ENCODE measurements at places on chromosomes 3 and 15.
A peak's percentile ranks its signal among the peaks of the same experiment; 100 is the strongest.

GRCh38 chr3:55664387-55664786 is 177.3 kb upstream of the WNT5A start:
- no peak for DNase-seq

GRCh38 chr3:38003371-38003816 is 12.8 kb downstream of the VILL start:
- DNase-seq, result no peak

GRCh38 chr3:61812085-61812484 is 250.7 kb downstream of the PTPRG start:
- DNase-seq, result no peak

- no peak for DNase-seq
These were observed 10.6 kb downstream of the ANKUB1 start for GRCh38 chr3:149781741-149782140.

GRCh38 chr3:168260859-168261258 is 165.1 kb upstream of the GOLIM4 start:
- DNase-seq, result no peak

DNA sequence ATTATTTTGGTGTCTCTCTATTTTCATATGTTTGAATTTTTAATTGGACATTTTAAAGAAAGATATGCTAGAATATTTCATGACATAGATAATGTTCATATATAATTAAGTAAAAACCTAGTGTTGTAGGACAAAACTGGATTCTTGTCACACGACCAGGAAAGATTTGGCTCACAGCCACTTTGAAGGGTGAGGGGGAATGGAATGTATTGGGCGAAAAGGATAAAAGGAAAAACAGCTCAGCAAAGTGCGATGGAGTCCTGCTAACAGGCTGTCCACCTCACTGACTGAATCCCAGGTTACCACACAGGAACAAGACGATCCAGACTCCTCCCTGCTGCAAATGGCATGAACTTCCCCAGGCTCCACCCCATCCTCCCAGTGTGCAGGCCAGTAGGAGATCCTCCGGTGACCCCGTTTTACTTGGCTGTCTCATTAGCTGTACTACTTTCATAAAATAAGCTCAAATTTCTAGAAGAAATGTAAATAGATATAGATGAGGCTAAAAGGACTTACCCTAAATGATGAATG is 186.2 kb downstream of the CD47 start:
- DNase-seq, result no peak

- DNase-seq, result no peak
These were observed 8.5 kb upstream of the ILDR1 start for GRCh38 chr3:122030381-122031122.

DNA sequence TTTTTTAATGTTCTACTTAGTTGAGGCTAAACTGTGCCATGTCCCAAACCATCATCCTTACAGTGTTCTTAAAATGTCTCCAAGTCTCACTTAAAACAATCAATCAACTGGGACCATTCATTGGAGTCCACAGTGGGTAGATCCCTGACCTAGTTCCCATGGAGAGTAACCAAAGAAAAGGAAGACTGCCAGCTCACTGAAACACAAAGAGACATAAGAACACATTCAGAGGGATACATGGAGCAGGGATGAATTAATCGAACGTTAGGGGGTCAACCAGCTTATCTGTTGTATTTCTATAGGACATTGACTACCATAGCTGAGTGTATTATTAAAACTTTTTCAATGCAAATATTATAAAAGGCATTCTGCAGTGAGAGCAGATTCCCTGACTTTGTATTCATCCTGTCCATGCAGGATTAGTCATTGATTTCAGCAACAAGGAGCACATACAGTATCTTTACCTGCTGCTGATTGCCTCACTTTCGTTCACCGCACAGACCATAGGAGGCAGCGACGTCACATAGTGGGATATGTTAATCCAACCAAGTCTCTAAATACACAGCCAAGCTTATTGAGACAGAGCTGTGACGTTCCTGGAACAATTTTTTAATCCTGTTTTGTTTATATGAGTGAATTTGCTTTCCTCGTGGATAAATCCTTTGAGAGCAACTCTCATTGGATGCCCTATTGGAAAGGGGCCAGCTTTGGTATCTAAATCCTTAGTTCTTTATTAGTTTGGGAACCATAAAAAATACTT is 364.9 kb upstream of the RBMS3 start:
- peak; percentile 22 for DNase-seq

- DNase-seq, result no peak
These were observed 182.8 kb downstream of the TLE3 start for GRCh38 chr15:69914960-69915359.

DNA sequence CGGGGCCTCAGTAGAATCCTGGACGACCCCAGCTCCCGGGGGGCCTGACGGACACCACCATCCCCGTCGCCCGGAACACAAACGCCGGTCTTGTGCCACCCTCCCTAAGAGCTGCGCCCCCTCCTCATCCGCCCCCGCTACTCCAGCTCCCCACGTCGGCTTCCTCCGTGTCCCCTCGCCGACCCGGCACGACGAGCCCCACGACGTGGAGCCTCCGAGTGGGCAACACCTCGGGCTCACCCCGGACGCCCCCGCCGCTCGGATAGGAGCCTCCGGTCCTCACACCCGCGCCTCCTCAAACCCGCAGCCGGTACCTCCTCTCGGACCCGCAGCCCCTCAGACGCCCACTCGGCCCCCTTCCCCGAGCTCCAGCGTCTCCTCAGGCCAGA is 525 bp downstream of the NPTN start:
- no peak for DNase-seq

DNA sequence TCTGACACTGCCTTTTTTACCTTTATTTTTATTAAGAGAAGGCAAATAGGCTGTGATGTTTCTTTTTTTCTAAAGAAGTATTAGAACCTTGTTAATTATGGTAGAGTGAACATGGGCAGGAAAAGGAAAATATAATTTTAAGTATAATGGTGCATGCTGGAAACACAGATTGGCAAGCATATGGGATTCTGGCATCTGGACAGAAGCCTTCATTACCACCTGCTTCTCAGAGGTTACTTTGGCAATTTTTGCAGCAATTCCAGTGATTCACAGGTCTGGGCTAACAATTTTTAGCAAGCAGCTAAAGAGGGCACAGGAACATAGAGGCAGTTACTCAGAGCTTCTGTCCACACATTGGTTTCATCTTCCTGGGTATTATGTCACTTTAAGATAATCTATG is 258.3 kb downstream of the DIPK2A start:
- no peak for DNase-seq

DNA sequence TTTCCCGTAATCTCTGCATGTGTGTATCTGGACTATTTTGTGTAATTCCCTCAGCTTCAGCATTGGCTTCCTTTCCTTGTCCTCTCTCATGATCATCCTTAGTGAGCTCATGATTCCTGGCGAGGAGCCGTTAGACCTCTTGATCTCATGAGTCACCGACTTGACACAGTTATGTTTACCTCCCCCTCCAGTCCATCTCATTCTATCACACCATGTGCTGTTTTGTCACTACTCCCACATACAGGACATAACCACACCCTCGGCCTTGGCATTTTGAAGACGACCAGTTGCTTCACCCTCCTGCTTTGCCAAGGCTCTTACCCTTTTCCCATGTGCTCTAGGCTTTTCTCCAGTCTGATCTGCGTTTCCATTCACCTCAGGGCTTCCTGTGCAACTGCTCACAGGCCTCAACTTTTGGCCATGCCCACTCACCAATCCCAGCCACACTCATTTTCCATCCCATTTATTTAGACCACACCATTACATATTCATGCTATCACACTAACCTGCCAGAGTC is 41.5 kb downstream of the CP start:
- peak; percentile 99 for DNase-seq

DNA sequence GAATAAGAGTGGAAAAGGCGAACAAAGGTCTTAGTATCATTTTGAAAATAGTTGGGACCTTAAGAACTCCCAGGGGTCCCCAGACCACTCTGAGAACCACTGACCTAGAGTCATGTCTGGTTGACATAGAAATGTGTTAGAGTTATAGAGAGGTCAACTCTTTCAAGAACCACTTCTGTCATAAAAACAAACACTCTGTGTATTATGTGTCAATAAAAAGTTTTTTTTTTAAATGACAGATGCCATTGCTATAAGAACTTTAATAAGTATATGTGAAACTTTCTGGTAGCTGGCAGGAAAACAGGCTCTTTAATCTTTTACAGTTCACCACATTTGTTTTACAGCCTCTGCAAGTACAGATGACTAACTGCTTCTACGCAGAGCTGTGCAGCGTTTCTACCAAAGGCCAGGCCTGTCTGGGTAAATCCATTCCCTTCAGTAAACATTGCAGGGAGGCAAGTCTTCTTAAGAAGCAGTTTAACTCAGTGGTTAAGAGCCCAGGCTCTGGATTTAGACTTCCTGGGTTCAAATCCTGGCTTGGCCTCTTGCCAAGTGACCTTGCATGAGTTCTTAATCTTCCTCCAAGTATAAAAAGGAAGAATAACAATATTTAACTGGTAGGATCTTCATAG is 56.6 kb downstream of the RFTN1 start:
- DNase-seq, result peak; percentile 34

DNA sequence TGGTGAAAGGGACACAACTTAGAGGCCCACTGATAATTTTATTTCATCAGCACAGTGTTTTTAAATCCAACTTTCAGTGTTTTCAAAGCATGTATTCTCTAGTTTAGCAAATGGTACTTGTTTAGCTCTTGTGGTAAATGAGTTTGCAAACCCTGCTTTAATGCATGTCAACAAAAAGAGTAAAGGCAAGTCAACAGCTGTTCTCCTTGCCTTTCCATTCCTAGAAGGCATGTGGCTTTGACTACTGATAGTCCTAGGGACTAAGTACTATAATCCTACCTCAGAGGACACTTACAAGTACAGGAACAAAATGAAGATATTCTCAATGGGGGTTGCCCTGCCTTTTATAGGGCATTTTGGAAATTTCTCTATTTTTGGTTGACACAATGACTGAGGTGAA is 13.1 kb downstream of the NPTN start:
- no peak for DNase-seq

- DNase-seq, result no peak
These were observed 1.9 kb downstream of the LEO1 start for GRCh38 chr15:51969728-51970127.

DNA sequence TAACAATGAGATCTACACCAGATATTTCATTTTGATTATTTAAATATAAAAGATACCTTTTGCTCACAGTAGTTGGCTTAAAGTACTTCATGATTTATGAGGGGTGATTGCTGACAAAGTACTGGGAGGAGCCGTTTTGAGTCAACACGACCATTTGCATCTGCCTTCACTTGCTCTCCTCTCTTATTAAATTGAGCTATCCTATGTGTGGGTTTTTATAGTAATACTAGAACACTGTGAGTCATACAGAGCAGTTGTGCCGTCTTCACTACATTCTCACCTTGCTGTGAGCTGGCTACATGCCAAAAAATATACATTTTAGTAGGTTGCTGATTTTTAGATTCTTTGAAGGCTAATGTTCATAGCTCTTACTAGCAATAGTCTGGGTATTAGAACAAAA is 161.2 kb downstream of the ALCAM start:
- no peak for DNase-seq

- DNase-seq, result no peak
These were observed 47.8 kb downstream of the THBS1 start for GRCh38 chr15:39628546-39629257.

GRCh38 chr3:43013743-43014155 is 34.6 kb downstream of the GASK1A start:
- DNase-seq, result no peak

- no peak for DNase-seq
These were observed 20.4 kb upstream of the AP3B2 start for GRCh38 chr15:82730022-82730530.

DNA sequence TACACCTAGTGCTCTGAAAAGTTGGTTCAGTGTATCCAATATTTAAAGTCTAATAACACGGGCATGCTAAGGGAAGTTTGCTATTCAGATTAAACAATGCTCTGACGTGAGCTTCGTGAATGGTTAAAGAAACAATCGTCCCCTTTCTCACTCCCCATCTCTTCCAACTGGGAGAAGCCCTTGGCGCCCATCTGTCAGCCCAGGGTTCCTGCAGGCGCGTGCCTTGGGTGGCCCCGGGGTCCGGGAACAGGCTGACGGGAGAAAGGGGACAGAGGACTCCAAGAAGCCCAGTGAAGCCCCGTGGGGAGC is 413 bp downstream of the SEC22C start:
- no peak for DNase-seq

- no peak for DNase-seq
These were observed 341.7 kb upstream of the PROK2 start for GRCh38 chr3:72126441-72127223.

DNA sequence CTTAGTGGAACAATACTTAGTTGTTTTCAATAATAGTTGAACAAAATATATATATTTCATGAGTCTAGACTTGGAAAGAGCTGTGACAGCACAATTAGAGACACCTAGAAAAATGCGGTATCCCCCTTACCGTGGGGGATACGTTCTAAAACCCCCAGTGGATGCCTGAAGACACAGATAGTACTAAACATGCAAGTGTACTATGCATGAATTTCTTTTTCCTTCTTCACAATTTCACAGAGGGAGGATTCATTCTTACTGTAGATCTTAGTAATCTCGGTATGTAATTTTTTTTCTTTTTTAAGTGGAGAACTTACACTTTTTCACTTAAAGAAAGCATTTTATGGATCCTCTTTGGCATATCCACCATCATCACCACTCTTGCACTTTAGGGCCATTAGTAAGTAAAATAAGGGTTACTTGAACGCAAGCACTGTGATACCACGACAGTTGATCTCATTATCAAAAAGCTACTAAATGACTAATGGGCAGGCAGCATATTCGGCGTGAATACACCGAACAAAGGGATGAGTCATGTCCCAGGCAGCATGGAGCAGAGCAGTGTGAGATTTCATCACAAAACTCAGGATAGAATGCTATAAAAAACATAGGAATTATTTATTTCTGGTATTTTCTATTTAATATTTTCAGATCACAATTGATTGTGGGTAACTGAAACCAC is 72.3 kb upstream of the ZNF280D start:
- DNase-seq, result peak; percentile 71

DNA sequence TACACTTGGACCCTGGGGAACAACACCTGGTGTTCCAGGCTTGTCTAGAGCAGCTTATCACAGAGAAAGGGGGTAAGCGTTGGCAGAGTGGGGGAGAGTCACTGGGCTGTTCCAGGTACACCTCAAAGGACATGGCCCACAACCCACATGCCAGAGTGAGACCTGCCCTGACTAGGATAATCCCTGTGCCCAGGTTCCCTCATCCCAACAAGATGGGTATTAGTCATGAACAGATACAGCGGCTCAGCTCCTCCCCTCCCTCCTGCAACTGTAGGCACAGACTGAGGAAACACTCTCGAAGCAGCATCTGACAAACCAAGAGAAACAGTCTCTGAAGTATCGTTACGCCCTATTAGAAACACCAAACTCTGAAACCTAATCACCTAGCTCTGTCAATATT is 32.1 kb upstream of the RPS17 start:
- no peak for DNase-seq

- no peak for DNase-seq
These were observed 23.3 kb upstream of the RAB11A start for GRCh38 chr15:65845826-65846519.

GRCh38 chr3:186166036-186166435 is 57.1 kb upstream of the ETV5 start:
- no peak for DNase-seq

All from fibroblast of the conjunctiva (primary cell).